ENCODE measurements at places on chromosomes 1 and 21. TPM values are rescaled to one million over a fixed set of nuclear protein-coding genes. Genes with fewer than 3 reads are reported as not detected.
A peak's percentile ranks its signal among the peaks of the same experiment; 100 is the strongest.

SRGAP2C gene
- total RNA-seq: 38.8 TPM

ANKRD45 gene
- total RNA-seq: not detected

OR2T29 gene
- total RNA-seq: not detected

KRTAP19-3 gene
- not detected for total RNA-seq

L1TD1 gene
- 0.12 TPM for total RNA-seq

STIL gene
- total RNA-seq: 5.0 TPM

ARPC5 gene
- 193 TPM for total RNA-seq

SERPINC1 gene
- 0.51 TPM for total RNA-seq

TCEA3 gene
- total RNA-seq: 15.7 TPM

- H3K27me3 ChIP-seq: no peaks in the 10 kb centered on the region
- H3K36me3 ChIP-seq: peaks cover 9% of the 10 kb centered on the region
- peaks cover 20% of the 10 kb centered on the region for H3K4me1 ChIP-seq
- DNase-seq: no peak
- H3K4me3 ChIP-seq: no peak overlapping the region
- no peak overlapping the region for H3K27ac ChIP-seq
These were observed 18.2 kb downstream of the LDLRAP1 start for GRCh38 chr1:25561421-25562100.

DNA sequence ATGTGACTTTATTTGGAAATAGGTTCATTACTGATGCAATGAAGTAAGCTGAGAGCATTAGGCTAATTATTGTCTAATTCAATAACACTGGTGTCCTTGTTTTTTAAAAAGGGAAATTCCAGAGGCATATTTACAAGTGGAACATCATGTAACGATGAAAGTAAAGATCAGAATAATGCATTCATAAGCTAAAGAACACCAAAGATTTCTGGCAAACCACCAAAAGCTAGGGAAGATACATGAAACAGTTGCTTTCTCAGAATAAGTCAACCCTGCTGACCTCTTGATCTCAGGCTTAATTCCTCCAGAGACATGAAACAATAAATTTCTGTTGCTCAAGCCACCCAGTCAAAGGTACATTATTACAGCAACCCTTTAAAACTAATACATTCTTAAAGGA, 20.3 kb upstream of the IFI16 start:
- no peaks in the 10 kb centered on the region for H3K4me1 ChIP-seq
- no peak for DNase-seq
- no peak overlapping the region for H3K27ac ChIP-seq
- H3K27me3 ChIP-seq: peaks cover 26% of the 10 kb centered on the region
- no peaks in the 10 kb centered on the region for H3K36me3 ChIP-seq
- H3K4me3 ChIP-seq: no peak overlapping the region

GRCh38 chr1:79945391-79945790, 938.9 kb upstream of the ADGRL4 start:
- no peaks in the 10 kb centered on the region for H3K27me3 ChIP-seq
- H3K4me3 ChIP-seq: no peak overlapping the region
- no peak overlapping the region for H3K27ac ChIP-seq
- H3K4me1 ChIP-seq: no peaks in the 10 kb centered on the region

DNA sequence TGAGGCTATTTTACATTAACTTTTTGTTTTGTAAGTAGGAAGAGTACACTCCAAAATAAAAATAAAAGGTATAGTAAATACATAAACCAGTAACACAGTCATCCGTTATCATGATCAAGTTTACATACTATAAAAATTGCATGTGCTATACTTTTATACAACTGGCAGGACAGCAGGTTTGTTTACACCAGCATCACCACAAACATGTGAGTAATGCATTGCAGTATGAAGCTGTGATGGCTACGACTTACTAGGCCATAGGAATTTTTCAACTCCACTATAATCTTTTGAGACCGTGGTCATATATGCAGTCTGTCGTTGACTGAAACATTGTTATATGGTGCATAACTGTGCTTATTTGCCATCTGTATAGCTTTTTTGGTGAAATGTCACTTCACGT, 106.2 kb downstream of the CENPF start:
- no peaks in the 10 kb centered on the region for H3K4me1 ChIP-seq
- H3K27ac ChIP-seq: no peak overlapping the region
- peaks cover 2% of the 10 kb centered on the region for H3K36me3 ChIP-seq
- DNase-seq: no peak
- no peak overlapping the region for H3K4me3 ChIP-seq

GRCh38 chr1:30257742-30258380, 465.5 kb downstream of the MATN1 start:
- H3K27me3 ChIP-seq: peaks cover 12% of the 10 kb centered on the region
- no peaks in the 10 kb centered on the region for H3K4me1 ChIP-seq
- no peak overlapping the region for H3K4me3 ChIP-seq
- H3K27ac ChIP-seq: peak overlapping the region; percentile 15
- H3K36me3 ChIP-seq: no peaks in the 10 kb centered on the region
- DNase-seq: peak; percentile 68

DNA sequence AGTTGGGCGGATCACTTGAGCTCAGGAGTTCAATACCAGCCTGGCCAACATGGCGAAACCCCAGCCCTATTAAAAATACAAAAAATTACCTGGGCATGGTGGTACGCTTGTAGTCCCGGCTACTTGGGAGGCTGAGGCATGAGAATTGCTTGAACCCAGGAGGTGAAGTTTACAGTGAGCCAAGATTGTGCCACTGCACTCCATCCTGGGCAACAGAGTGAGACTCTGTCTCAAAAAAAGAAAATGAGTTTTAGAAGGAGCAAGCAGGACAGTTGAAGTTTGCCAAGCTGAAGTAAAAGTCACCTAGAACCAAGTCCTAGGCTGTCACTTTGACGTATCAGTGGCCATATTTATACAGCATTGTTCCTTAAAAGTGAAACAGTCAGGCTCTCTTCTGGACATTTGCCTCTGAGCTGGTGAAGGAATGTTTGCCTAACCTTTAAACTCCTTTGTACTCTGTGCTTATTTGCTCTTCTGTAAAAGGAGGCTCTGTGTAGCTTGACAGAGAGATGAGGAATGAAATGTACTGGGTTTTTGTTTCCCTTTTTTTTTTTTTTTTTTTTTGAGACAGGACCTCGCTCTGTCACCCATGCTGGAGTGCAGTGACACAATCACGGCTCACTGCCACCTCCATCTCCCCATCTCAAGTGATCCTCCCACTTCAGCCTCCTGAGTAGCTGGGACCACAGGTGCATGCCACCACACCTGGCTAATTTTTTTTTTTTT, 2.8 kb downstream of the RAB4A start:
- H3K27me3 ChIP-seq: no peaks in the 10 kb centered on the region
- H3K4me3 ChIP-seq: no peak overlapping the region
- no peak for DNase-seq
- no peak overlapping the region for H3K27ac ChIP-seq
- H3K4me1 ChIP-seq: peaks cover 38% of the 10 kb centered on the region

- peak overlapping the region; percentile 72 for H3K27ac ChIP-seq
- H3K4me1 ChIP-seq: peaks cover 87% of the 10 kb centered on the region
- H3K27me3 ChIP-seq: no peaks in the 10 kb centered on the region
- no peak for DNase-seq
These were observed 234.8 kb downstream of the HMCN1 start for GRCh38 chr1:185969028-185969427.

DNA sequence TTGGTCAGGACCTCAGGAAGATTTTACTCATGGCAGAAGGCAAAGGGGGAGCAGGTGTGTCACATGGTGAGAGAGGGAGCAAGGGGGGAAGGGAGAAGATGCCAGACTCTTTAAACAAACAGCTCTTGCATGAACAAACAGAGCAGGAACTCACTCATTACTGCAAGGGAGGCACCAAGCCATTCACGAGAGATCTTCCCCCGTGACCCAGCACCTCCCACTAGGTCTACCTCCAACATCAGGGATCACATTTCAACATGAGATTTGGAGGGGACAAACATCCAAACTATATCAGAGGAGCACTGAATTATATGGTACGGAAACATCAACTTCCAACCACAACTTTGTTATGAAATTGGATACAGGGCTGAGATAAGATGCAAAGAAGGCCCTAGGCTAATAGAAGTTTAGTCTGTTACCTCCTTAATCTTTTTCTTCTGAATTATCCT, 164.9 kb downstream of the ST6GALNAC3 start:
- H3K36me3 ChIP-seq: peaks cover 4% of the 10 kb centered on the region
- H3K4me3 ChIP-seq: no peak overlapping the region
- DNase-seq: no peak
- H3K27ac ChIP-seq: no peak overlapping the region
- H3K27me3 ChIP-seq: no peaks in the 10 kb centered on the region

DNA sequence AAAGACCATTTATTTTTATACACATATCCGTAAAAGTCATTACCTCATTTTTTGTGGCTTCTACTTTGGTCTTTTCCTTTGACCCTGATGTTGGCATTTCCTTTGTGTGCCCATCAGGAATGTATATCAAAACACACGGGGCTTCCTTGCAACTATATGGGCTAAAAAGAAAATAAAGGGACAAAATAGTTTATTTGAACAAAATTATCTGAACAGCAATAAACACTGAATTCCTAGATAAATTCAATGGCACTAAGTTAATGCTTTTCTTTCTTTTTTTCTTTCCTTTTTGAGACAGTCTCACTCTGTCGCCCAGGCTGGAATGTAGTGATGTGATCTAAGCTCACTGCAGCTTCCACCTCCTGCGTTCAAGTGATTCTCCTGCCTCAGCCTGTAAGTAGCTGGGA, 45.2 kb downstream of the EPRS1 start:
- H3K4me1 ChIP-seq: peaks cover 19% of the 10 kb centered on the region
- H3K4me3 ChIP-seq: no peak overlapping the region
- peak overlapping the region; percentile 90 for H3K27ac ChIP-seq
- H3K27me3 ChIP-seq: no peaks in the 10 kb centered on the region

- no peaks in the 10 kb centered on the region for H3K4me1 ChIP-seq
- H3K27ac ChIP-seq: no peak overlapping the region
- no peak overlapping the region for H3K4me3 ChIP-seq
These were observed 725.2 kb downstream of the PTPRU start for GRCh38 chr1:29961293-29962059.

- no peak for DNase-seq
- no peak overlapping the region for H3K4me3 ChIP-seq
- no peaks in the 10 kb centered on the region for H3K36me3 ChIP-seq
- peak overlapping the region; percentile 86 for H3K27ac ChIP-seq
These were observed 96.0 kb upstream of the USP24 start for GRCh38 chr1:55311057-55311641.

DNA sequence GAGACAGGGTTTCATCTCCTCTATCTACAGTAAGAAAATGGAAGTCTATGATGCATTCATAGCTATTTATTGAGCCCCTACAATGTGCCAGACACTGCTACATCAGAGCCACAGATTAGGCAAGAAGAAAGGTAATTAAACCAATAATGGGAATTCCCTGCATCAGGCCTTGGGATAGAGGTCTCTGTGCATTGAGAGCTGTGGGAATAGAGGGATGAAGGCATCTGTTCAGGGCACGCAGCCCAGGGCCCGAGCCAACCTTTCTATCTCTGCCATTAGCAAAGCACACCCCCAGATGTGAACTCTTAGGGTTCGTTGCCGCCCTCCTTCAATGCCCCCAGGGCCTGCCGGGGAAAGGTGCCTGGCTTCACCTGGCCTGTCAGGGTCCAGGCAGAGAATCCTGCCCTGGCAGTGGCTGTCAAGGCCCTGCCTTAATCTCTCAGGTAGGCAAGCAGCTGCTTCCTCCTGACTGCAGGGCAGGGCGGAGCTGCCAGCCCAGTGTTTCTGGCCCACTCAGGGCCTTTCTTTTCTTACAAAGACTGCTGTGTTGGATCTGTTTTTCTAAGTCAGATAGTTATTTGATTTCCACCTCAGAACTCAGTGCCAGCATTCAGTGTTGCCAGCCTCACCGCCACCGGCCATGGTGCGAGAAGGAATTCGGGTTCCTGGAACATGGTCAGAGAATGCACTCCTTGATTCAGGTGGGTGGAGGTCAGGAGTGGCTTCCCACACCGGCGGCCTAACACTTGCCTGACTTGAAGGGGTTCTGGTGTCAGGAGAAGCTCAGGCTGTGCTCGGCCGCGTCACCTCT, 76.1 kb downstream of the PGM1 start:
- H3K4me3 ChIP-seq: no peak overlapping the region
- peaks cover 18% of the 10 kb centered on the region for H3K4me1 ChIP-seq
- DNase-seq: no peak
- no peaks in the 10 kb centered on the region for H3K27me3 ChIP-seq
- peaks cover 2% of the 10 kb centered on the region for H3K36me3 ChIP-seq
- no peak overlapping the region for H3K27ac ChIP-seq

DNA sequence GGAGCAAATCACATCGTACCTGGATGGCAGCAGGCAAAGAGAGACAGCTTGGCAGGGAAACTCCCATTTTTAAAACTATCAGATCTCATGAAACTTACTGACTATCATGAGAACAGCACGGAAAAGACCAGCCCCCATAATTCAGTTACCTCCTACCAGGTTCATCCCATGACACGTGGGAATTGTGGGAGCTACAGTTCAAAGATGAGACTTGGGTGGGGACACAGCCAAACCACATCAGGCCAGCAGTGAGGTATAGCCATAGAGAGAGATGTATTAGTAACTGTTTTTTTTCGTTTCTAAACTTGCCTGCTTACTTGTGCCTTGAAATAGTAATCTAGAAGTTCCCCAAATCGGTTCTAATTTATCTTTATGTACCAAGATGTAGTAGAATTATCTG, 48.9 kb downstream of the AK4 start:
- no peak overlapping the region for H3K4me3 ChIP-seq
- H3K27me3 ChIP-seq: no peaks in the 10 kb centered on the region
- H3K27ac ChIP-seq: peak overlapping the region; percentile 98
- no peak for DNase-seq
- H3K4me1 ChIP-seq: peaks cover 53% of the 10 kb centered on the region

DNA sequence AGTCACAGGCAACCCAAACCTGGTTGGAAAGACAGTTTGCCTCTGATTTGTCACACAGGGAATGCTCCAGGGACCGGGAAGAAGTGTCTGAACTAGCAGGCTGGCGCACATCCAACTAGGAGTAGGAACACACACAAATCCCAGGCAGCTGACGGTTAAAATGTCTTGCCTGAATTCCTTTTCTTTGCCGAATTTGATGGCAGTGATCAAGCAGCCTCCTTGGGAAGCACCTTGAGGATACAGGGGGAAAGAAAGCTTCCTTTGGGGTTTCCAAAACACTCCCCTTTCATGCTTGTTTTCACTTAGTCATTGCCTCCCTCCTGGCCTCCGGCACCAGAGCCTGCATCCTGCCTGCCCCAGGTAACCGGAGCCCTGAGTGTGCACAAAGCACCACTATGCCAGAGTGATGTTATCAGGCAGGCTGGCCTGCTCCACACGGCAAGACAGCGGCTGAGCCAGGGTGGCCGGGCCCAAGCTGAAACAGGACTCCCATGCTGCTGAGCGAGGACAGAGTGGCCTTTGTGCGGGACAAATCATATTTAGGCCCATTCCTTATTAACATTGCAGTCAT, 193.8 kb downstream of the LMX1A start:
- no peaks in the 10 kb centered on the region for H3K36me3 ChIP-seq
- DNase-seq: no peak
- H3K27me3 ChIP-seq: peaks cover 6% of the 10 kb centered on the region
- no peak overlapping the region for H3K27ac ChIP-seq
- no peaks in the 10 kb centered on the region for H3K4me1 ChIP-seq

GRCh38 chr1:56666112-56666608, 21.0 kb downstream of the PRKAA2 start:
- H3K4me1 ChIP-seq: peaks cover 3% of the 10 kb centered on the region
- H3K36me3 ChIP-seq: no peaks in the 10 kb centered on the region
- no peak for DNase-seq
- H3K27me3 ChIP-seq: no peaks in the 10 kb centered on the region

- no peak overlapping the region for H3K4me3 ChIP-seq
- H3K4me1 ChIP-seq: peaks cover 25% of the 10 kb centered on the region
- no peak overlapping the region for H3K27ac ChIP-seq
- peaks cover 1% of the 10 kb centered on the region for H3K36me3 ChIP-seq
- H3K27me3 ChIP-seq: peaks cover 3% of the 10 kb centered on the region
These were observed 180.0 kb upstream of the LMO4 start for GRCh38 chr1:87148661-87149060.

Data from chondrocyte (in vitro differentiated cells).